ENCODE measurements at places on chromosomes 5 and 9. TPM values are rescaled to one million over a fixed set of nuclear protein-coding genes. Genes with fewer than 3 reads are reported as not detected.

- no peak for DNase-seq
Observed at GRCh38 chr5:561408-561807, 37.2 kb upstream of the SLC9A3 start.

DNA sequence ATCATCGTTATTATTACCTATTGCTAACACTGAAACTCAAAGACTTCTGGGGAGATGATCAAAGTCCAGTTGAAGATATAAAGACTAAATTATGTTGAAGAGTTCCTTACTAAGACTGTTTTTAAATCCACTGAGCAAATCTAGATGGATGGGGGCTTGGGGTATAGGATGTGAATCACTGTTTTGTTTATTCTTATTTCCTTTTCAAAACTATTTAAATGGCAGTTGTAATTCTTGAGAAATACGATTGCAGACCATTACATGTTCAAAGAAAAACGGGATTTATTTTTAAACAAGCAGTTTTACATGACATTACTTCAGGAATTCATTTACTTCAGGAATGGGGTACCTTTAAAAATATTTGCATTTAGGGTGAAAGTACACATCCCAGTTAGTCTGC, 4.3 kb downstream of the RASGRF2 start:
- no peak for DNase-seq

Gene CDX1
- not detected for total RNA-seq

Gene GNAQ
- 22.7 TPM for total RNA-seq

Measured in activated T-cell treated with anti-CD3 and anti-CD28 coated beads, Interleukin-2, amount 50 U/mL, for 72 hours (primary cell).